ENCODE measurements at places on chromosomes 2 and 18. TPM values are rescaled to one million over a fixed set of nuclear protein-coding genes. Genes with fewer than 3 reads are reported as not detected.

- no peak for DNase-seq
These were observed 403.3 kb upstream of the NETO1 start for GRCh38 chr18:73270920-73271634.

- DNase-seq, result no peak
These were observed 23.5 kb upstream of the C18orf32 start for GRCh38 chr18:49510393-49511115.

ABCB11 gene
- total RNA-seq, result 0.32 TPM

- no peak for DNase-seq
These were observed 190.5 kb upstream of the TWIST2 start for GRCh38 chr2:238657132-238658053.
